ENCODE measurements at places on chromosomes 11 and 22.

GRCh38 chr22:45972091-45972888, 4.7 kb downstream of the WNT7B start:
- DNase-seq = no peak

GRCh38 chr11:1152316-1153104, 5.2 kb upstream of the MUC5AC start:
- DNase-seq = no peak

GRCh38 chr11:126591966-126592489, 236.5 kb downstream of the ST3GAL4 start:
- no peak for DNase-seq

- peak; percentile 18 for DNase-seq
These were observed 822 bp downstream of the MARK2 start for GRCh38 chr11:63839508-63840355.

DNA sequence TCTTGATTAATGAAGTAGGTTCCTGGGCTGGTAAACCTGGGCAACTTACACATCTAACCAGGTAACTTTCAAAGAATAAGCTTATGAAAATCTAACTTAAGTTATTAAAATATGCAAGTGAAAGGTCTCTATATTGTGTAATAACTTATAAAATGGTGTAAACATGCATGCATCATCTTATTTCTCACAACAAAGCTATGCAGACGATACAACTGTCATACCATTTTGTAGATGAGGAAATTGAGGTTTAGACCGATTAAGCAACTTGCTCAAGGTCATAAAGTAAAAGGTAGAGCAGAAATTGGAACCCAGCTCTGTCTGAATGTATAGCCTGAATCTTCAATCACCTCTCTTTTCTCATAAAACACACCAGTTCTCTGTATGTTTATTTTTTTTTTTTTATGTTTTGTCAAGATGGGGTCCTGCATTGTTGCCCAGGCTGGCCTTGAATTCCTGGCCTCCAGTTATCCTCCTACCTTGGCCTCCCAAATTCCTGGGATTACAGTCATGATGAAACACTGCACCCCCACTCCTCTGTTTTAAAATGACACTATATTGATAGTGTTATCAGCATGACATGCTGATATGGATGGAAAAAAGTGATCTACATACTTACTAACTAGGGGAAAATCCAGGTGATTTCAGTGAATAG, 109.6 kb downstream of the SGSM3 start:
- no peak for DNase-seq

- peak; percentile 79 for DNase-seq
These were observed 63.0 kb downstream of the GAB2 start for GRCh38 chr11:78354408-78355308.

GRCh38 chr11:43393765-43394355, 35.1 kb downstream of the TTC17 start:
- DNase-seq = no peak

- DNase-seq = no peak
These were observed 34.7 kb downstream of the ALG9 start for GRCh38 chr11:111836721-111837120.

DNA sequence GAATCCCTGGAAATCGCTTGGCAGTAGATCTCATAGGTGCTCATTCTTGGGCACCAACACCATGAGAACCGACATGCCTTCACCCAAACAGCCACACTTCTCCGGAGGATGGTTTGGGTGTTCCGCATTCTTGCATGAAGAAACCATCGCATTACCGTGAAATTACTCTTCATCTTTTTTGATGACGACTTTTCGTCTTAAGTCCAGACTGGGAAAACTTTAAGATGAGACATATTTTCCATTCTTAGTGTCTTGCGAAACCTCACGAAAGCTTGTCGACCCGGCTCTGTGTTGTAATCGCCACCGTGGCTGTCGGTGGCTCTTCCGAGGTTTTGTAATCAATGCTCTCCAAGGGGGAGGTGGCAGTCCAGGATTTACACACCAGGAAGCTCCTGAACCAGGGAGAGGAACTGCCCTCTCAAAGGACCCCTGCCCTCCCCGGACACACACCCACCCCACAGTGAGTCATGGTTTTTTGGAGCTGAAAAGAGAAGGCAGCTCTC, 1.7 kb downstream of the TOM1 start:
- DNase-seq = no peak

DNA sequence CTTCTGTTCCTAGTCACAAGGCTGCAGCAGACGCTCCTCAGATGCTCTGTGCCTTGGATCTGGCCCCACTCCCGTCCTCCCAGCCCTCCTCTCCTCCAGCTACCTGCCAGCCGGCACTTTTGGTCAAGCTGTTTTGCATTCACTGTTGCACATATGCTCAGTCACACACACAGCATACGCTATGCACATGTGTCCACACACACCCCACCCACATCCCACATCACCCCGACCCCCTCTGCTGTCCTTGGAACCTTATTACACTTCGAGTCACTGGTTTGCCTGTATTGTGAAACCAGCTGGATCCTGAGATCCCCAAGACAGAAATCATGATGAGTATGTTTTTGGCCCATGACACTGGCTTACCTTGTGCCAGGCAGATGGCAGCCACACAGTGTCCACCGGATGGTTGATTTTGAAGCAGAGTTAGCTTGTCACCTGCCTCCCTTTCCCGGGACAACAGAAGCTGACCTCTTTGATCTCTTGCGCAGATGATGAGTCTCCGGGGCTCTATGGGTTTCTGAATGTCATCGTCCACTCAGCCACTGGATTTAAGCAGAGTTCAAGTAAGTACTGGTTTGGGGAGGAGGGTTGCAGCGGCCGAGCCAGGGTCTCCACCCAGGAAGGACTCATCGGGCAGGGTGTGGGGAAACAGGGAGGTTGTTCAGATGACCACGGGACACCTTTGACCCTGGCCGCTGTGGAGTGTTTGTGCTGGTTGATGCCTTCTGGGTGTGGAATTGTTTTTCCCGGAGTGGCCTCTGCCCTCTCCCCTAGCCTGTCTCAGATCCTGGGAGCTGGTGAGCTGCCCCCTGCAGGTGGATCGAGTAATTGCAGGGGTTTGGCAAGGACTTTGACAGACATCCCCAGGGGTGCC, 109.8 kb downstream of the BCR start:
- DNase-seq = peak; percentile 2

- DNase-seq = no peak
These were observed 5.9 kb downstream of the TPST2 start for GRCh38 chr22:26584010-26584409.

DNA sequence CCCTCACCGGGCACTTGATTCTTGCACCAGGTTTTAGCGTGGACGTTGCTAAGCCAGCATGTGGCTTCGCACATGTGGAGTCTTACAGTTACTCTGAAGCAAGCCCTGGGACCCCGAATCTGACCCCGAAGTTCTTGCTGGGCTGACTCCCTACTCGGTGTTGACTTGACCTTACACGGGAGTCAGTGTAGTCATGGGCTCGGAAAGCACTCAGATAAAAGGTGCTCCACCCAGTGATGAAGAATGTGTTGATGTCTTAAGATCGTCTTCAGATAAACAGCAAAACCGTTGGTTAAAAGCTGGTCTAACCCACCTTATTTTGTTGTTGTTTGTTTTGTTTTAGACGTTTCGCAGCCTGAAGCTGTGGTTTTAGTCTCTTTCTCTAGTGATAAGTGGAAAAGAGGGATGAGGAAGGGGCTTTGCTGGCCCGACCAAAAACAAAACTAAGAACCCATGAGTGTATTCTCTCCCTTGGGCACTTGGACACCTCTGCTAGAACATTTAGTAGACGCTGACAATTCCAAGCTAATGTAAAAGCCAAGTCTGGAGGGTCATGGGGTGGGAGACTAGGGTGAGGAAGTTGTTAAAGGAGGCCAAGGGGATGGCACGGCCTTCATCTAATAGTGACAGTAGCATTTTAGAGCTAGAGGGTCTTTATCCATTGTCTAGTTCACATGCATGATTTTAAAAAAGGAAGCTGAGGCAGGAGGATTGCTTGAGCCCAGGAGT, 69.9 kb downstream of the BCR start:
- no peak for DNase-seq

GRCh38 chr11:57432149-57432561, 5.2 kb upstream of the SLC43A3 start:
- DNase-seq = no peak

DNA sequence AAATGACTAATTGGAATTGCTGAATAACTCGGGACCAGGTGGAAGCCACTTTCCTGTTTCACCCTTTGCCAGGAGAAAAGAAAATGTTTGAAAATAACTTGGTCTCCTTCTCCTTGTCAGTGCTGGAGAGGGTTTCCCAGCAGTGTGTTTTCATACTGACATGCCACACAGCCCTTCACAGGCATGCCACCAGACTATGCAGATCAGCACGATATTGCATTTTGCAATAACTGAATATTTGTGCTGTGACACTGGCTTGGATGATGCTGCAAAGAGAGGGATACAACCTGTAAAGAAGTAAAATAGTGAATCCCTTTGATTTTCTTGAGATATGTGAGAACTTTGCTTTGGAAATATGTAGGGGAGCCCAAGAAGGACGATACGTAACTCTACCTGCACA, 200.0 kb upstream of the NAV2 start:
- no peak for DNase-seq

DNA sequence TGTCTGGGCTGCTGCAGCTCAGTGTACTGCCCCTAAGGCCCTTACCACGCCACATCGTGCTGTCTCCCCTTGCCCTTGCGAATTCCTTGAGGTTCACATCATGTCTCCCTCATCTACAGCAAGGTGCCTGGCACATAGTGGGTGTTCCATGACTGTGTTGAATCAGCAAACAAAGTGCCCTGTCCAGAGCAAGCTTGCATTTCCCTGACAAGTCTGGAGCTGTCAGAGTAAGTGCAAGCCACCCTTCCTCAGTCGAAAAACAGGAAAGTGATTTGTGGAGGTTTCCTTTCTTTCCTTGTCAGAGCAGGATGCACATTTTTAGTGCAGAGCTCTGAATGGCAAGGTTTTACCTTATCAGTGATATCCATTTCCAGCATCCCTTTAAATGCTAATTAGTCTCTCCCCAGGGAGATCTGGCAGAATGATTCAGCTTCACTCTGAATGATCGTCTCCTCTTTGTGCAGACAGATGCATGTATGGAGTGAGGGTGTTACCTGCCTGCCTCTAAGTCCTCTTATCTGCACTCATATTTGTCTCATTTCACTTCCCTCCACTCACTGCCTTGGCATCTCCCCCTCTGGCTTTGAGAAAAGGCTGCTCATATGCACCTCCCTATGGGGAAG, 331.2 kb downstream of the TMEM135 start:
- peak; percentile 87 for DNase-seq

GRCh38 chr11:104146421-104146820, 17.5 kb downstream of the PDGFD start:
- DNase-seq = peak; percentile 42

GRCh38 chr11:63573881-63574855, 11.0 kb upstream of the PLAAT2 start:
- DNase-seq = no peak

- no peak for DNase-seq
These were observed at the start of gene SLC22A9 for GRCh38 chr11:63369165-63369970. TSS of gene SLC22A9 (plus strand) at chr11:63369785. CDS start at chr11:63370057, 272 bp downstream.

GRCh38 chr11:100672498-100673033, 14.5 kb upstream of the ARHGAP42 start:
- DNase-seq = no peak

- DNase-seq = peak; percentile 78
These were observed 415.4 kb downstream of the MN1 start for GRCh38 chr22:27386186-27386585.
